ENCODE measurements at places on chromosomes 3 and 15. TPM values are rescaled to one million over a fixed set of nuclear protein-coding genes. Genes with fewer than 3 reads are reported as not detected.

Gene GASK1A
- 1.2 TPM for total RNA-seq

Gene MASP1
- 4.5 TPM for total RNA-seq

Gene NAALADL2
- total RNA-seq = 20.8 TPM

Gene SERPINI1
- total RNA-seq = 3.6 TPM

Gene SAMMSON
- not detected for total RNA-seq

Gene SI
- 6.5 TPM for total RNA-seq

Gene CLRN1
- total RNA-seq = not detected

Gene GOLGA8S
- 0.38 TPM for total RNA-seq

Gene MUC4
- total RNA-seq = 170 TPM

Gene TSC22D2
- 35.5 TPM for total RNA-seq

Gene UBA3
- total RNA-seq = 51.8 TPM

Gene TMIE
- total RNA-seq = not detected

GRCh38 chr3:49841126-49841696 is 15.2 kb downstream of the TRAIP start:
- no peak for DNase-seq

GRCh38 chr3:54146506-54147239 is 24.3 kb downstream of the CACNA2D3 start:
- DNase-seq = no peak

GRCh38 chr3:169028716-169029115 is 634.8 kb downstream of the MECOM start:
- DNase-seq = no peak

DNA sequence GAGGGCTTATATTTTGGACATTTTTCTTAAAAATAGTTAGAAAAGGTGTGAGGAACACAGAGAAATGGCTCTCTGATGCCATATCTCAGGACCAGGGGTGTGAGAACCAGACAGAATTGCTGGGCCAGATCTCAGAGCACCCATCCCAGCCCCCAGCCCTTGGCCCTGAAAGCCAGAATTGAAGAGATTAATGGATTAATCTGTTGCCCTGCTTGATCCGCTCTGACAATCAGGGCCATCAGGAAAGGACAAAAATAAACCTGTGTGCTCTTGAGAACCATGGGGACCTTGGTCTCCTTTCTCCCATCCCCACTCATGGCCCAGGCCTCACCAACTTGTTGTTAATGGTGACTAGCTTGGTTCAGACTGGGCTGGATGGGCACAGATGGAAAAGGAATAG is 113.5 kb downstream of the CADPS start:
- DNase-seq = no peak

GRCh38 chr15:70017801-70018200 is 79.9 kb downstream of the TLE3 start:
- DNase-seq = no peak

GRCh38 chr3:65526656-65527055 is 512.1 kb downstream of the MAGI1 start:
- DNase-seq = no peak

GRCh38 chr3:160224256-160224655 is 966 bp upstream of the C3orf80 start:
- no peak for DNase-seq

- no peak for DNase-seq
Measured at GRCh38 chr3:126442094-126442855, 33.4 kb downstream of the ZXDC start.

DNA sequence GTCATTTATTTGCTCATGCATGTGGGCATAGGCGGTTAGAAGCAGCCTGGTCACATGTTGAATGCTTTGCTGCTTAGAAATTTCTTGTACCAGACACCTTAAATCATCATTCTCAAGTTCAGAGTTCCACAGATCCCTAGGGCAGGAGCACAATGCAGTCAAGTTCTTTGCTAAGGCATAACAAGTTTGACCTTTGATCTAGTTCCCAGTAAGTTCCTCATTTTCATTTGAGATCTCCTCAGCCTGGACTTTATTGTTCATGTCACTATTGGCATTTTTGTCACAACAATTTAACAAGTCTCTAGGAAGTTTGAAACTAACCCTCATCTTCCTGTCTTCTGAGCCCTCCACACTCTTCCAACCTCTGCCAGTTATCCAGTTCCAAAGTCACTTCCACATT is 22.8 kb downstream of the HGD start:
- DNase-seq = no peak

DNA sequence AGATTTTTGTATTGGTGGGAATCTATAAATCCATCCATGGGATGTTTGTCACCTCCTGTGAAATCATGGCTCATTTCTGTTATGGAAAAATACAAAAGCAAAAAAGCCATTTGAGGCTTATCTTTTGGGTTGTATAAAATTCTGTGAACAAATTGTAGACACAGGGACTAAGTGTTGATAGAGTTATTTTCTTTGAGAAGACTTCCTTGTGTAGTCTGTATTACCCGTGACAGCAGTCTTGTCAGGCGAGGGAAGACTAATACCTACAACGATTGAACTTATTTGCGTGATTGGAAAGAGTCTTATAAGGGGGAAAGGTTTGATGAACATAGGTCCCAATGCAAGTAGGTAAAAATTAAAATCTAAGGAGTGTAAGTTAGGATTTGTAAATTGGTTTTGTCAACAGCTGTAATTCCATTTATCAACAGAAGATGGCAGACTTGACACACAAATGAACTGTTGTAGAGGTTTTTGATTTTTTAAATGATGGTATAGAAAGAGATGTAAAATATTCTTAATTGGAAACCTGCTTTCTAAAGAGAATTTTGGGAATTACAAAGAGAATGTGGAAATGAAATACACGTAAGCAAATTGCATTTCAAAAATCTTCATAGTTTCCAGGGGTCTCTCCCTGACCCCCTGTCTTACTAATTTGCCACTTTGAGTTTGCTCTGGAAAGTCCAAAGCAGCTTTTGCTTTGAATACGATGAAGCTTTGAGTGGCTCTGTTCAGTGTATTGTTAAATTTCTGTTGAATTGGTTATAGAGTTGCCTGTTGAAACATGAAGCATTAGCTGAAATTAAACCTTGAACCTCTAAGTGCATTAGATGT is 33.2 kb downstream of the SLC25A26 start:
- DNase-seq = no peak

- no peak for DNase-seq
Measured at GRCh38 chr3:158091531-158091930, 14.7 kb downstream of the SHOX2 start.

DNA sequence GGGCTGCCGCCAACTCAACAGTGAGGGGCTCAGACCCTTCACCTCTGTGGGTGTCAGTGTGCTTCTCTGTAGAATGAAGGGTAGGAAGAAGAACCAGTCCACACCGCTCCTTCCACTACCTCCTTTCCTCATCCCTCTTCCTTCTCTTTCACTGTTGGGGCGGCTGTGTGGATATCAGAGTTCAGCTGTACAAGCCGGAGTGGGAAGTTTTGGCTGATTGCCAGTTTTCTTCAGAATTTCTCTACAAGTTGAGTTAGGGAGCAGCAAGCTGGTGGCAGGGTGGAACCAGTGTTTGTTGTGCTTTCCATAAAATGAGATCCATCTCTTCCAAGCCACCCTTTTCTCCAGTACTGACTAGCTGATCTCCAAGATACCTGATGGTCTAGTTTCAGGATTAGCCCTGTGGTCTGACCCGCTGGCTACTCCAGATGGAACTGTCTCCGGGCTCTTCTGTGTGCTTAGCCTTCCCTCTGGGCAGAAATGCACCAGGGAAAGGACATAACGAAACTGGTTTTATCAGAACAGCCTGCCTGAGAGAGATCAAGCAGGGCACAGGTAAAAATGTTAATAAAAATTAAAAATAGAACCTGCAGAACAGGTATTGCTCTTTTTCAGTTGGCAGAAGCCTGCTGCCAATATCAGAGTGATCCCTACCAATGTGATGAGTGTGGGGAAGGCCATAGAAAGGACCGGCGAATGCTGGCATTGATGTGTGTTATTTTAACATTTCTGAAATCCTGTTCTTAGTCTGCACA is 169.9 kb upstream of the TSC22D2 start:
- DNase-seq = no peak

DNA sequence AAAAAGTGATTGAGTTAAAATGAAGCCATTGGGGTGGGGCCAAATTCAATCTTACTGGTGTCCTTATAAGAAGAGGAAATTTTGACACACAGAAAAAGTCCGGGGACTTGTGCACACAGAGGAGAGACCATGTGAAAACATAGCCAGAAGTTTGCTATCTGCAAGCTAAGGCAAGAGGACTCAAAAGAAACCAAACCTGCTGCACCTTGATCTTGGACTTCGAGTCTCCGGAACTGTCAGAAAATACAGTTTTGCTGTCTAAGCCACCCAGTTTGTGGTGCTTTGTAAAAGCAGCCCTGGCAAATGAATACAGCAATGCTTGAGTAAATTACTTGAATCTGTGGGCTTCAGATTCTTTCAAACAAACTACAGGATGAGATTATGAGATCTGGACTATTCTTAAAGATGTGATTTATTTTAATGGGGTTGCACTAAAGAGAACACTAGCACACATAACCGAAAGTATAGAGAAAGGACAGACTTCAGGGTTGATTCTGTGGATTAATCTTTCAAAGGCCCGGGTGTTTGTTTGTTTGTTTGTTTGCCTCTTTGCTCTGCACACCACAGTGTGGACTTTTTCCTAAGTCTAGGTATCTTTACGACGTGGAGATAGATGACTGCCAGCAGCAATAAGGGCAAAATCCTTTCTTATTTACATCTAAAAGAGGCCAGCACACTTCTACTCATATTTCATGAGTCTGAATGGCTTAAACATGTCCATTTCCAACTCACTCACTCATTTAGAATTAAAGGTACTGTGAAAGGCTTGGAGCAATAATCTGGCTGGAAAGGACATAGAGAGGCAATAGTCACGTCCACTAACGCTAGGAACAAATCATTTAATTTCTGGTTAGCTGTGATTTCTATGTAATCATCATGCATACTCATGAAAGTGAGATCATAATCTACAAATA is 53.9 kb upstream of the SSR3 start:
- DNase-seq = no peak

DNA sequence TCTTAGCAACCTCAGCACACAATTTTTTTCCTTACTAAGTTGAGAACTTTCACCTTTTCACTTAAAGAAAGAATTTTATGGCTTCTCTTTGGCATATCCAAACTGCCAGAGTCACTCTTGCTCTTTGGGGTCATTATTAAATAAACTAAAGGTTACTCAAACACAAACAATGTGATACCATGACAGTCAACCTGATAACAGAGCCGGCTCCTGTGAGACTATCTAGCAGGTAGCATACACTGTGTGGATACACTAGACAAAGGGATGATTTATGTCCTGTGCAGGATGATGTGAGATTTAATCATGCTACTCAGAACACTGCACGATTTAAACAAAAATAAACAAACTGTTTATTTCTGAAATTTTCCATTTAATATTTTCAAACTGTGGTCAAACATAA is 35.6 kb downstream of the LRRFIP2 start:
- DNase-seq = no peak

DNA sequence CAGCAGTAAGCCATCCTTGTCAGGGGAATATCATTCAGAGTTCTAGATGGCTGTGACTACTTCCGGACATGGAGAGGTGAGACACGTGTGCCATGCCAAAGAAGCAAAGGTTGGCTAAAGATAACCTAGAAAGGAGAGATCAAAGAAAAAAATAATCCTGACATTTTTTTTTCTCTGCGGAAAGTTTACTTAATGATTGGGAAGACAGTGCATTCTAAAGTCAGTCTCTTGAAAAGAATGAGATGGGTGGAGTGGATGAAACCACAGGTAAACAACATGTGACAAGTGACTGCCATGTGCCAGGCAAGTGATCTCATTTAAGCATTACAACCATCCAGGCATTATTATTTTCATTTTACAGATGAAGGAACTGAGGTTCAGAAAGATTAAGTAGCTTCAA is 436.6 kb downstream of the SOX2 start:
- no peak for DNase-seq

DNA sequence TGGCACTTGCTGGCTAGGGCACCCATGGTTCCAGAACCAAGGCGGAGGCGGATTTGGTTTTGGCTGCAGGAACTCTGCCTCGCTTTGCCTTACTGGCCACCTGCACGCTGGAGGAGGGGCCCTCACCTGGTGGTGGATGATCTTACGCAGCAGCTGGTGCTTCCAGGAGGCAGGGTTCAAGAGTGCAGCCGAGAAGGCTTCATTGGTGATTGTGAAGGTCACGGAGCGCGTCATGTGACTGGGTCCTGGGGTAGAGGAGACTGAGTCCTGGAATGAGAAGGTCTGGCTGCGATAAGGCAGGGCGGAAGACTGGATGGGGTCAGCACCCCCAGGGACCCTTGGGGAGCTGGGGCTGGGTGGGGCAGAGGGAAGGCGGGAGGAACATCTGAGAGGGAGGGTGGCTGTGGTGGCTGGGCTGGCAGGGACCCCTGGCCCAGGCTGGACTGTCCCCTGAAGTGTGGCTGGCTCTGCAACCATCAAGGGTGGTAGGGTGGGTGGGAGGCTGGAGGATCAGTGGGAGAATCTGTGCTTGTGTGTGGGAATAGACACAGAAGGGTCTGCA is 25.8 kb upstream of the GOLGA6C start:
- no peak for DNase-seq

- peak; percentile 78 for DNase-seq
Measured at GRCh38 chr3:119240101-119240590, 532 bp downstream of the B4GALT4 start.

DNA sequence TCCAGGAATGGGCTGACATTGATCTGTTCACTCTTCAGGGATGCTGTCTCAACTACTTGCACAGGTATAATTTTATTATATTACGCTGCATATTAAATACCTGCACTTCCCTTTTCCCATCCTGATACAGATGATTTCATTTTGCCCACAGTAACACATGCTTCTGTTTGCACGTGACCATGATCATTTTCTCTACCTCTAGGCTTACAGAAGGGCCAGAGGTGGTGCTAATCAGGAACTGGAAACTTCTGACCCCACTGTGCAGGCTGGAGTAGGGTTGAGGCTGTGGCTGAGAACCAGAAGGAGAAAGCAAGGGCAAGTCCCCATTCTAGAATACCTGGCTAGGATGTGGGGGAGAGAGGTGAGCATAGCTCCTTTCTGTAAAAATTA is 304.8 kb downstream of the PTPRG start:
- no peak for DNase-seq

- DNase-seq = no peak
Measured at GRCh38 chr3:126435456-126436315, 40.0 kb downstream of the ZXDC start.

DNA sequence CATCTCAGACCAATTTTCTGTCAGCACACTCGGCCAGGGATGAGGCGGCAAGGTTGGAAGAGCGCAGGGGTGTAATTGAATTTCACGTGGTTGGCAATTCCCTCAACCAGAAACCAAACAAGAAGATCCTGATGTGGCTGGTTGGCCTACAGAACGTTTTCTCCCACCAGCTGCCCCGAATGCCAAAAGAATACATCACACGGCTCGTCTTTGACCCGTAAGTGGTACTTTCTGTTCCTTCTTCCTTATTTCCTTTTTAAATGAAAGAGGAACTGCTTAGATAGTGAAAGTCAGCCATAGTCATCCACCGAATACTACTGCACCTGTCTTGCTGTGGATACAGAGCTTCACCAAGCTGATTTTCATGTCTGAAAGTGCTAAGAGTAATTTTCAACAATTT is 60.1 kb downstream of the SGO1 start:
- DNase-seq = no peak

DNA sequence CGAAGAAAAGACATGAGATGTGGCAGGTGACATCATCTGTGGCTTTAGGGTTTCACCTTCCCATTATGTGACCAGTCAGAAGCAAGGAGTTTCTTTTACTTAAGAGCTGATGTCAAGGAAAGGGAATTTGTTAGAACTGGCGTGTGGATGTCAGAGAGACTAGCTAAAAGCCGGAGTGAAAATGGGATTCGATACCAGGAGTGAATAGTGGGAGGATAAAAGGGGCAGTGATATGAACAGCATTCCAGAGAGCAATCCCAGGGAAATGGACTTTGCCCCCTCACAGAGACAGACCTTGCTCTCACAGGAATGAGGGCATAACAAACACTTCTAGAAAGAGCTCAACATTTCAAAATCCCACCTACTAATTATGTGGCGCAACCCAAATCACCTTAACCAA is 5.9 kb upstream of the FMN1 start:
- no peak for DNase-seq
